ENCODE measurements at places on chromosomes 7 and 10.

- DNase-seq: no peak
Observed at GRCh38 chr7:44897309-44897708, 12.0 kb upstream of the PURB start.

GRCh38 chr10:124123156-124123555 lies 29.8 kb upstream of the CHST15 start:
- DNase-seq: no peak

DNA sequence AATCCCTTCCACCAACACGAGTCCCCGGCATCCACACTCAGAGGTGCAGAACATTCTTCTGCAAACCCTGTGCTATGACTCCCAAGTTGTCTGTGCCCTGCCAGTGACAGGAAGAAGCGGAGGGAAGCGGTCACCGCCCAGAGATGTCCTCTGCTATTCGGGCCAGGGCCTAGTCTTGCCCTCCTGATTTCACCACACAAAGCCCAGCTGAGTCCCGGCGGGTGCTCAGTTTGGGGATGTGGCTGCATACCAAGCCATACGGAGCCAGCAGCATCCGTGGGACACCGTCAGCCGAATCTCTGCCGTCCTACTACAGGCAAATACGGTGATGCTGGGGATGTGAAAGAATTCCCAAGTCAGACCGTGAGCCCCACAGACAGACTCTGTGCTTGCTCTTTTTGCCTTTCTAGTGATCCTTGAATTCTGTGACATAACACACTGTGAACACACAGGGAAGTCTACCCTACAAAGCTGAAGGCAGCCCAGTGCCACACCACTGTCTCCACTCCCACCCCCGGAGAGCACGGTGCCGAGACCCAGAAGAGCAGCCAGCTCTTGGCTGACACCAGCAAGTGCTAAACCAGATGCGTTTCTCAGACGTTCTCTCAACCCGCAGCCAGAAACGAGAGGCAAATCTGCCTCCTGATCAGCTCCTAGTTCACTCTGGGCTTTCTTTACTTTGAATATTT lies 2.0 kb downstream of the STK32C start:
- DNase-seq: no peak

DNA sequence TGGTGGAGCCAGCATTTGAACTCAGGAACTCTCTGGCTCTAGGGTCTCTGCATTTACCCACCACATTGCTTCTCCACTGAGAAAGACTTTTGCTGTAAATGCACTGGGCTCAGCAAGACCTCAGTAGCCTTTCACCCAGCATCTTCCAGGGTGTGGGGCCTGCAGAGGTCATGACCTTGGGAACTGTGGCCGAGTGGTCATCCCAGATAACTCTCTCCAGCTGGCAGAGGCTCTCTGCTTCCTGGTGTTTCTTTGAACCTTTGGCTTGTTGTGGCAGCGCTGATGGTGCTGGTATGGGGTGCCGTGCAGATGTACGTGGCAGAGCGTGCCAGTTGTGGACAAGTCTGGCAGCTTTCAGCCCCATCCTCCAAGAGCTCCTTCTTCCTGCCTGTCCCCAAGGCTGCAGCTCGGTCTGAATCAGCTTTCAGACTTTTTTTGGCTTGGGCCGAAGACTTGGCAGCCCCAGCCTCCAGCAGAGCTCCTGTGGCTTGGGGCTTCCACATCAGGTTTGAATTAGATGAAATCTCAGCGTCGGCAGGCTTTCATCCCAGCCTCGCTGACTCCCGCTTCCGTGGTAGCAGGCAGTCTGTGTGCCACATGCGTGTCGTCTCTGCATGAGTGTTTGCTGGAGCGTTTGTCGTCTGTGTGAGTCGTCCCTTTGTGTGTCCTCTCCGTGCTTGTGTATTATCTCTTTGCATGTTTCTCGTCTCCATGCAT lies 21.5 kb downstream of the ADAMTS14 start:
- DNase-seq: no peak

DNA sequence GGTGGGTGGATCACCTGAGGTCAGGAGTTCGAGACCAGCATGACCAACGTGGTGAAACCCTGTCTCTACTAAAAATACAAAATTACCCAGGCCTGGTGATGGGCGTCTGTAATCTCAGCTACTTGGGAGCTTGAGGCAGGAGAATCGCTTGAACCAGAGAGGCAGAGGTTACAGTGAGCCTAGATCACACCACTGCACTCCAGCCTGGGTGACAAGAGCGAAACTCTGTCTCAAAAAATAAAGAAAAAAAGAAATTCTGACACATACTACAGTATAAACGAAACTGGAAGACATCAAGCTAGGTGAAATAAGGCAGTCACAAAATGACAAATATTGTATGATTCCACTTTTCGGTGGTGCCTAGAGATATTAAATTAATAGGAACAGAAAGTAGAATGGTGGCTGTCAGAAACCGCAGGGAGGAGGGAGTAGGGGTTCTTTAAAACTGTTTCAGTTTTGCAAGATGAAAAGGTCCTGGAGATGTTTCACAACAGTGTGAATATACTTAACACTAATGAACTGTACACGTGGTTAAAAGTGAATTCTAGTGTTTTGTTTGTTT lies 23.2 kb downstream of the PILRA start:
- no peak for DNase-seq

DNA sequence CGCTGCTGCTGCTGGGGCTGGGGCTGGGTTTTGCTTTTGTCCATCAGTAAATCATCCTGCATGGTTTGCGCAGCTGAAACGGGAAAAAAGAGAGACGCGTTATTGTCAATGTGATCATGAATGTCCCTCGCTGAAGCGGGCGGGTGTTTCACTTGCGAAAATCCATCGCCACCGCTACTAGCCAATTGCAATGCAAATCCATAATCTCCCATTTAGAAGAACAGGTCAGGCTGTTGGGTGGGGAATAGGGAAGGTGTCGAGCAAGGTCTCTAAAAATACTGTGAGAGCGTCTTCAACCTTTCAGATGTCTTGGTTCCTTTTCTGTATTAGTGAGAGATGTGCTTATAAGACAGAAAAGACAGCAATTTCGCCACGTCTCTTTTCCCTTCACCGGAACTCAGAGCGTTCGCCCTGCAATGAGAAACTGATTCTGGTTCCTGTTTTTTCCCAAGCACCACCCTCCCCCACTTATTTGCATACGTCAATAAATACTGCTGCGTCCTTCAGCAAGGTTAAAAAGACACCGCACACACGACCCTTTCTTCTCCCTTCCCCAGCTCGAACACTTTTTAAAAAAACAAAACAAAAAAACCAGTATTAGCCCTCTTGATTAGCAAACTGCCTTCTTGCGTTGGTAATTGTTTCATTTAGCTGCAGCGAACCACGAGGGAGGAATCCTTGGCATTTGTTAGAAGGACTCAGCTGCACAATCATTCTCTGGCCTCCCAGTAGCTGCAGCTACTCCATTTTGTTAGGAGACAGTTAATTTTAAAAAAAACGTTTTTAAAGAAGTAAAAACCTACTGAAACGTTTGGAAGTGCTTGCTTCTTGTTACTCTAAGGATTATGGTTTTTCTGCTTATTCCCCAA lies 50.4 kb downstream of the CPEB3 start:
- DNase-seq: peak; percentile 3

- no peak for DNase-seq
Observed at GRCh38 chr10:114917927-114918672, 19.9 kb upstream of the TRUB1 start.

DNA sequence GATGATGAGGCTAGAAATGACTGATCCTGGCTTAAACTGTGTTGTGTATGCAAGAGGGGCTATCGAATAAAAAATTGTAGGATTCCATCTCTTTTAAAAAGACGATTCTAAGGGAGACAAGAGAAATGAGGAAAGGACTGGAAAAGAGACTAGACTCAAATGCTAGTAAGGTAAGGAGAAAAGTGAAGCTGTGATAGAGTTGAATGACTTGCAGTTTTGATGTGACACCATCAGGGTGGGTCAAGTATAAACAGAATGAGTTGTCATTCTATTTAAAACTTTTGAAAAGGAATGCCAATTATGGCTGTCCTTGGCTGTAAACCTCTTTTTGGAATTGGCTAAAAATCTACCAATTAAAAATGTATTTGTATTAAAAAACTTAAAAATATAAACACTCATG lies 184.5 kb upstream of the PHF14 start:
- no peak for DNase-seq

All from stimulated activated CD8-positive, alpha-beta memory T cell treated with anti-CD3 and anti-CD28 coated beads, Interleukin-7, amount 100 ng/mL, for 48 hours (primary cell).